ENCODE measurements at places on chromosomes 5 and 9. TPM values are rescaled to one million over a fixed set of nuclear protein-coding genes. Genes with fewer than 3 reads are reported as not detected.

Gene PCDHGB7
- total RNA-seq: 10.1 TPM

Gene FBN2
- 16.1 TPM for total RNA-seq

GRCh38 chr5:180437336-180437735 lies 56.8 kb upstream of the CNOT6 start:
- no peak overlapping the region for H3K4me3 ChIP-seq
- no peaks in the 10 kb centered on the region for H3K4me1 ChIP-seq
- no peak for DNase-seq
- peaks cover 15% of the 10 kb centered on the region for H3K27me3 ChIP-seq
- no peak overlapping the region for H3K27ac ChIP-seq

GRCh38 chr9:90307891-90308290 lies 334.7 kb downstream of the DIRAS2 start:
- no peaks in the 10 kb centered on the region for H3K36me3 ChIP-seq
- no peak overlapping the region for H3K27ac ChIP-seq
- peaks cover 29% of the 10 kb centered on the region for H3K4me1 ChIP-seq
- H3K4me3 ChIP-seq: no peak overlapping the region
- H3K27me3 ChIP-seq: no peaks in the 10 kb centered on the region
- DNase-seq: no peak

Gene ADCY2
- 3.0 TPM for total RNA-seq

Measured in transverse colon (tissue), 4 donors.